ENCODE measurements at places on chromosomes 6 and 20.

GRCh38 chr6:121770943-121771342 is 335.5 kb downstream of the GJA1 start:
- DNase-seq, result no peak

GRCh38 chr6:135901774-135902524 is 50.4 kb downstream of the PDE7B start:
- DNase-seq, result no peak

DNA sequence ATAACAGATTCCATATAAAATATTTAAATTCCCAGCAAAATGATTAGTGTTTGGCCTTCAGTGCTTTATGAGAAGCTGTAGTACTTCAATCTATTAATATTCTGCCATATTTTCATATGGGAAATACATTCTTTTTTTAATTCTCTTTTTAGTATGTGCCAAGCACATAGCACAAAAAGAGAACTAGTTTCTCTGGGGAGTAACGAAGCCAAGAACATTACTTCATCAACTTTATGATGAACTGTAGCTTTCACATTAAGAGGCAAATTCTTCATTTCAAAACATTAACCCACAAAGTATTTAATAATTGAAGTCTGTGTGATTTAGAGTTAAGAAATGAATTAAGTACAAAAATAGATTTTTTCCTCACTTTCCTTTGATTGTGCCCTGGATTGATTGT is 281.0 kb upstream of the EYS start:
- no peak for DNase-seq

- DNase-seq, result no peak
These were observed 471.7 kb downstream of the CDKAL1 start for GRCh38 chr6:21005816-21006570.

Data from esophagus squamous epithelium (tissue), 5 donors.